ENCODE measurements at places on chromosomes 2 and 18.

- DNase-seq, result no peak
These were observed 22.0 kb downstream of the AP1S3 start for GRCh38 chr2:223815186-223815883.

- no peak for DNase-seq
These were observed 30.3 kb downstream of the ZNF532 start for GRCh38 chr18:58894930-58895329.

DNA sequence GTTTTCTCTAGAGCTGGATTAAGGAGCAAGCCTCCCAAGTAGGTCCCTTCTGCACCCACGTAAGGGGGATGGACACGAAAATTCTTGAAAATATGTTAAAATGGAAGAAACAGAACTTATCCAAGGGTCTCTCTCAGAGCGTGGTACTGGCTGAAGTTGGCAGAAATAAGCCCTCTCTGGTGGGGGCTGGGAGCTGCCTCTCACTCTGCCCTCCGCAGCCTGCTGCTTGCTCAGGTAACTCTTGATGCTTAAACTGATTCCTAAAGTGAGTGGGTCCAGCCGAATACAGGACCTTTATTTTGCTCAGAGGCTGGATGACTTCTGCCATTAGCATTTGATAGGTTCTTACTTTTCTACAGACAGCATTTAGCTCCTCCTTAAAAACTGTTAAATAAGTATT, 78.1 kb downstream of the SPHKAP start:
- DNase-seq, result no peak

DNA sequence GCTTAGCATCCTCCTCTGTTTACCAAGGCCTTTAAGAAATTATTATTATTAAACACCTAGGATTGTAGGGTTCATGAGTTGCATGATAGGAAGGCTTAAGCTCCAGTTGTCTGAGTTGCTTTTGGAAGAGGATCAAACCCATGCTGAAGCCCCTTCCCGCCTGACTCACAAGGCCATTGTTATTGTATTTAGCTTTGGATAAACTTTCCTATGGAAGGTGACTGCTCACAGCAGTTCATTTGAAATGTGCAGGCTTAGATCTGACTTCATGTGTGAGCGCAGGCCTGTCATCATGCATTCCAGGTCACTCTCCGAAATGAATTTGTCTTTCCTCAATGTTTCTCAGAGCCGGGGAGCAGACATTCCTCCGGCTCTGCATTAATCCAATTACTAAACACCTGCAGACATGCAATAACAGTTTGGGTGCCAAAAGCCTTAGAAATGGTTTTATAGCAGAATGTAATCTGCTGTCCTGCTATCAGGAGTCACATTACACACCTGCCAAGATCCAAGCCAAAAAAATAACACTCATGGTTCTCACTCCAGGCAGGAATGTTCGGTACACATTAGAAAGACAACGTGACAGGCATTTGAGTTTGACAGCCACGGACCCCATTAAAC, 119.9 kb downstream of the OSR1 start:
- DNase-seq, result no peak

DNA sequence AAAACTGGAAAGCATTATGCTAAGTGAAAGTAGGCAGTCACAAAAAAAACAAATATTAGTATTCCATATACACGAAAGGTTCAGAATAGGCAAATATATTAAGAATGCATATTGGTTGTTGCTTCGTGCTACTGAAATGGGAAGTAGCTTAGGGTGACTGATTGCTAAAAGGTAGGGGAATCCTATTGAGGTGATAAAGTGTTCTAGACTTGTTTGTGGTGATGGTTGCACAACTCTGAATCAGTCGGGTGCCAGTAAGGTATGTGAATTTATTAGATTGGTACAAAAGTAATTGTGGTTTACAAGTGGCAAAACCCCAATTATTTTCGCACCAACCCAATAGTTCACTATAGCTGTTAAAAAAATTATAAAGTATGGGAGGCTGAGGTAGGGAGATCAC, 20.7 kb downstream of the USP34 start:
- DNase-seq, result no peak

GRCh38 chr2:239381709-239382134, 19.1 kb downstream of the HDAC4 start:
- no peak for DNase-seq

GRCh38 chr2:22355816-22356433, 1029.1 kb upstream of the KLHL29 start:
- no peak for DNase-seq

- DNase-seq, result no peak
These were observed 7.3 kb downstream of the DES start for GRCh38 chr2:219425238-219426067.

DNA sequence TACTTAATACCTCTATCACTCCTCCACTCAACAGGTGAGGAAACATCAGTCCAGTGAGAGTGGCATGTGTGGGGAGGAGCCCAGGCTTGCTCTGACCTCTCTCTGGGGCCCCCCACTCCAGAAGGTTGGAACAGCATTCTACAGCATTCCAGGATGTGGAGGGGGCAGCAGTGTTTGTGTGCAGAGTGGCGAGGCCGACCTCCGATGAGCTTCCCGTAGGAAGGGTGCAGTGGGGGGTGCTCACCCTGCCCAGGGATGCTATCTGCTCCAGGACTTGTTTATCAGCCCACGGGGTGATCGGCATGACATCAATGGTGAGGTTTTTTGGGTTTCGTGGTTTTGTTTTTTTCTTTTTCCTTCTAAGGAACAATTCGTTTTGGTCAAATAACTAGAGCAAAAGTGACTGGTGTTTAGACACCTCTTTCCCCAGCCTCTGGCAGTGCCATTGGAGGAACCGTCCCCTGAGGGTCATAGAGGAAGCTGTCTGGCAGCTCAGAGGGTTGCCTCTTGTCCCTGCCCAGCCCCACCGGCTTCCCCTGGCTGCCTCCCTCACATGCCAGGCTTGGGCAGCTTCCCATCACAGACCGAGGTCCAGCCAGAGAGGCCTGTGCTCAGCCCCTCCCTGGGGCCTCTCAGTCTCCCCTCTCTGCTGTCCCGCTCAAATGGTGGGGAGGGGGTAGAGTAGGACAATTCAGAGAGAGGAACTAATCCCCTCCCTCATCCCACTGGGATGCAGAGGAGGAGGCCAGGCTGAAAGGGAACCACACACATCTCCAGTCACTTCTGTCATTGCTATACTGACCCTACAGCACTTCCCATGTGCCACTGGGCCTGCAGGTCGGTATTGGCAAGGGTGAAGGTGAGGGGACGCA, 96.5 kb downstream of the ZFP36L2 start:
- DNase-seq, result no peak

GRCh38 chr2:201707753-201708152, 9.3 kb upstream of the MPP4 start:
- DNase-seq, result no peak

DNA sequence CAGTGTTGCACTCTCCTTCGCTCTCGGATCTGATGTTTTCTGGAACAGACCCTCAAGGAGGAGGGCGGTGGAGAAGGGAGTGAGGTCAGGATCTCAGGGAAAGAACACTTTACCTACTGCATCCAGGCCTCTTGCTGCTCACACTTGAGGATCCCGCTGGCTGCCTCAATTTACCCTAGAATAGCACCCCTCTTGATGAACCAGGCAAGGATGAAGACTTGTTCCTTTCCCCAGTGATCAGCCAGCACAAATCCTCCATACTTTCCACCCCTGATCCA, 14.2 kb downstream of the WNT10A start:
- no peak for DNase-seq

- DNase-seq, result no peak
These were observed 157.4 kb downstream of the INHBB start for GRCh38 chr2:120503206-120503792.
